ENCODE measurements at places on chromosomes 11 and 22. TPM values are rescaled to one million over a fixed set of nuclear protein-coding genes. Genes with fewer than 3 reads are reported as not detected.

LMNTD2 gene
- polyA plus RNA-seq: 24.2 TPM

MRGPRF gene
- polyA plus RNA-seq: 4.0 TPM

KRTAP5-10 gene
- polyA plus RNA-seq: 0.53 TPM

SLC17A6 gene
- 4.0 TPM for polyA plus RNA-seq

PNPLA3 gene
- polyA plus RNA-seq: 0.19 TPM

SLC22A9 gene
- 0.26 TPM for polyA plus RNA-seq

KCNJ11 gene
- 9.9 TPM for polyA plus RNA-seq

MRGPRE gene
- 0.33 TPM for polyA plus RNA-seq

PYGM gene
- polyA plus RNA-seq: 1.2 TPM

GAS2L1 gene
- 11.7 TPM for polyA plus RNA-seq

F2 gene
- 0.19 TPM for polyA plus RNA-seq

- no peaks in the 10 kb centered on the region for H3K4me1 ChIP-seq
- H3K27ac ChIP-seq: no peak overlapping the region
- H3K4me3 ChIP-seq: no peak overlapping the region
- no peaks in the 10 kb centered on the region for H3K36me3 ChIP-seq
- no peak for DNase-seq
Observed at GRCh38 chr22:26394777-26395176, 34.3 kb upstream of the ASPHD2 start.

DNA sequence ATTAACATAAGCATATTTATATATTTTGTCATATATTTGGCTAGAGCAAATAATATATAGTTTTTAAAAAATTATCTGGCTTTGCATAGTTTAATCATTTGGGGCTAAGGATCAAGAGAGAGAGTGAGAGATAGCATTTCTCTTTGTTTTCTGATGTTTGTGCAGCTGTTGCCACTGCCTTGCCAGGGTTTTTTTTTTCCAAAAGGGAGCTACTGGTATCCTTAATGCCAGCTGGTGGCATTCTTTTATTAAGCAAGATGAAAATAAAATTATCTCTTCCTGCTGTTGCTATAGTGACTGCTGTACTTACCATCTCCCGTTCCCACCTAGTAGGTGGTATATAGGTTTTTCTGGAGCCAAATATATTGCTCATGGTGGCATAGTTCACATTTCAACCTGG, 793.3 kb upstream of the ARHGAP42 start:
- no peaks in the 10 kb centered on the region for H3K4me1 ChIP-seq
- H3K27ac ChIP-seq: no peak overlapping the region
- DNase-seq: no peak
- no peaks in the 10 kb centered on the region for H3K36me3 ChIP-seq

GRCh38 chr11:132349811-132350733, 979.7 kb downstream of the NTM start:
- H3K27me3 ChIP-seq: no peaks in the 10 kb centered on the region
- H3K4me3 ChIP-seq: no peak overlapping the region
- H3K27ac ChIP-seq: no peak overlapping the region
- no peaks in the 10 kb centered on the region for H3K36me3 ChIP-seq

DNA sequence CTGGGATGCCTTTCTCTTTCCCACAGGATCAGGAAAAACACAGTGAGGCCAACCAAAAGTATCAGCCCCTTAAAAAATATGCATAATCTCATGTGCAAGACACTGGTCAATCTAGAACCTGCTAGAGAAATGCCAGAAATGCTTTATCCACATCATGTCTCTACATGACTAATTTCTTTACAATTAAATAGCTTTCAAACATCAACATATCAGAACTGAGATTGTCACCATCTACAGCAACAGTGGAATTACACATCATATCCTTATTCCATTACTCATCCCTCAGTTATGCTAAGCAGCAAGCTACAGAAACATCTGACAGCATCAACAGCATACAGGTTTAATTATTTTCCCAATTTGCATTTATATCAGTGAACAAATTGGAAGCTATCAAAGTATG, 78.8 kb downstream of the DDIAS start:
- H3K27me3 ChIP-seq: no peaks in the 10 kb centered on the region
- H3K36me3 ChIP-seq: no peaks in the 10 kb centered on the region
- H3K4me3 ChIP-seq: no peak overlapping the region
- H3K27ac ChIP-seq: no peak overlapping the region

- no peak overlapping the region for H3K27ac ChIP-seq
- H3K4me3 ChIP-seq: no peak overlapping the region
- no peaks in the 10 kb centered on the region for H3K27me3 ChIP-seq
- DNase-seq: no peak
Observed at GRCh38 chr11:92897487-92897886, 72.0 kb upstream of the MTNR1B start.

DNA sequence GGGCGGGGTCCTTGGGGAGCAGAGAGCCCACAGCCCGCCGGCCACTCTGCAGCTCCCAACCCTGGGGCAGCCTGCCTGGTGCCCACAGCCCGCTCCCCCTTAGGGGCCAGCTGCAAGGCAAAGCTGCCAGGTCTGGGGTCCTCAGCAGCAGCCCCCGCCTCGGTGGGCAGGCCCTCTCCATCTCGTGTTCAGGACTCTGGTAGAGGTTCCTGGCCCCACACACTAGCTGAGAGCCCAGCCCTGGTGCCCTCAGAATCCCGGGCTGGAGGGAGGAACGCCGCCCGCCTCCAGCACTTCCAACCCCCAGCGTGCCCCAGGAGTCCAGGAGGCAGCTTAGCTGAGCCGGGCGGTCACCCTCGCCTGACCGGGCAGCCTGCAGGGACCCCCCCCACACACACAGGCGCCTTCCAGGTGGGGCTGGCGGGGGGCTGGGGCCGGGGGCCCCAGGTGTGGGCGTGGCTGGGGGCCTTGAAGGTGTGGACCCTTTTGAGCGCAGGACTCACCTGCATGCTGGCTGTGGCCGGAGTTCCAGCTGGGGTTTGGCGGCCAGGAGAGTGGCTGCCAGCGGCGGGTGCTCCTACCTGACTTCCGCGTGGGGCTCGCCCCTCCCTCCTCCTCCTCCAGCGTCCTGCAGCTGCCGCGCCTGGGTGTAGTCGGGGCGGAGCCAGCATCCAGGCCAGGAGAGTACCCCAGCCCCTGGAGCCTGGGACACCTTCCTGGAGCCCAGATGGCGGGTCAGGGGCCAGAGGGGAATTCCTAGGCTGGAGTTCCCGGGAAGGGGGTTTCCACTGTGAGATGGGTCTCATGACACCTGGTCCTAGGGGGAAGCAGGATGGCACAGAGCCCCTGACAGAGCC, at the start of gene ANO9:
Gene ANO9, minus strand, starts transcription at position 594 of the 857 bp plus-strand sequence. Its CDS starts 85 bp downstream, at position 509.
- no peak within 1 kb of the TSS for H3K27ac ChIP-seq
- peak within 1 kb of the TSS; percentile 42 for H3K4me3 ChIP-seq
- H3K27me3 ChIP-seq: no peaks in the 10 kb centered on the region
- H3K4me1 ChIP-seq: no peaks in the 10 kb centered on the region
- H3K36me3 ChIP-seq: no peaks in the 10 kb centered on the region

GRCh38 chr11:43992834-43993637, 50.6 kb downstream of the C11orf96 start:
- H3K4me1 ChIP-seq: no peaks in the 10 kb centered on the region
- no peaks in the 10 kb centered on the region for H3K36me3 ChIP-seq
- no peak overlapping the region for H3K27ac ChIP-seq
- H3K27me3 ChIP-seq: no peaks in the 10 kb centered on the region
- H3K4me3 ChIP-seq: no peak overlapping the region
- DNase-seq: no peak

- DNase-seq: no peak
- H3K36me3 ChIP-seq: no peaks in the 10 kb centered on the region
- H3K4me1 ChIP-seq: no peaks in the 10 kb centered on the region
Observed at GRCh38 chr11:123206791-123207434, 11.9 kb upstream of the CLMP start.

DNA sequence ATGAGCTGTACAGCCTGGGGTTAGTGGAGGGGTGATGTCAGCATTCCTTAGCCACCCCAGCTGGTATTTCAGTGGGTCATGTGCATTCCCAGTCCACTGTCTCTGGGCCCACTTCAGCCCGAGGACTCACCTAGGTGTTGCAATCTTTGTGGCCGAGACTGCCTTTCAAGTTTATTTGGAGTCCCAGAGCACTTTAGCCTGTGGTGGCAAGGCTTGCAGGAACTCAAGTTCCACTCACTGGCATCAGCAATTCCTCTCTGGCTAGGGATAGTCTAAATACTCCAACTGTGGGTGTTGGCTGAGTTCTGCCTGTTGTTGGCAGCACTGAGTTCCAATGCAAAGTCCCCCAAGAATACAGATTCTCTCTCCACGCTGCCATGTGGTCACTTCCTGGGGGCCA, 191.6 kb upstream of the PGR start:
- no peak overlapping the region for H3K4me3 ChIP-seq
- no peak for DNase-seq
- no peak overlapping the region for H3K27ac ChIP-seq

GRCh38 chr11:19827399-19828135, 114.9 kb downstream of the NAV2 start:
- no peak overlapping the region for H3K27ac ChIP-seq
- no peaks in the 10 kb centered on the region for H3K27me3 ChIP-seq
- no peak overlapping the region for H3K4me3 ChIP-seq
- no peak for DNase-seq
- peaks cover 2% of the 10 kb centered on the region for H3K4me1 ChIP-seq

- H3K4me3 ChIP-seq: no peak overlapping the region
- H3K4me1 ChIP-seq: no peaks in the 10 kb centered on the region
- H3K36me3 ChIP-seq: no peaks in the 10 kb centered on the region
- DNase-seq: no peak
- no peaks in the 10 kb centered on the region for H3K27me3 ChIP-seq
Observed at GRCh38 chr11:134905928-134906327, 493.9 kb upstream of the B3GAT1 start.

DNA sequence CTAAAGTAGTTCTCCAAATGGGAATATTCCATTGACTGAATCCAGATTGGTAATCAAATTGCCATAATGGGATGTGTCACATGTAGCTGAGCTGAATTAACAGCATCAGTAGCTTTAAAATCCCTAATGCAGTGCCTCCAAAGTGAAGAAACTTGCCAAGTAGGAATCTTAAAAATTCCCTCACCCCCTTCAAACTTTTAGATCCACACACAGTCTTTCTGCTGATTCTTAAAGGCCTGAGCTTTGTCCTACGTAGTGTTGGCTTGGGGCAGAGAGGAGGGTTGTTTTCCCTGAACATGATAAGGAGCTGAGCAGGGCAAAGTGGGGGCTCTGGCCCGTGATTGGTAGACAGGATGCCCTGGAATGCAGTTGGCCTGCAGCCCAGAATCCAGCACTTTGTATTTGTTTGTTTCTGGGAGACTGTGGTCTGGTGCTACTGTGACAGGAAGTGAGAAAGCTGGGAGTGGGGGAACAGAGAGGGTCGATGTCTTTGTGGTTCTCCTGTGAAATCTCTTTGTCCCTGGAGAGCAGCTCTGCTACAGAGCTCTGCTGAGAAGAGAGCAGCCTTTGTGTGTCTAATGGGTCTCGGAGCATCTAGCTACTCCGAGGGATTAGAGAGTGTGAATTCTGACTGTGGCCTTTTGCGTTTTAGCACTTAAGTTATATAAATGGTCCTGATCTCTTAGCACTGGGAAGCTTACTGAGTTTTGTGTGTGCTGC, 16.9 kb downstream of the CTNND1 start:
- peaks cover 96% of the 10 kb centered on the region for H3K4me1 ChIP-seq
- DNase-seq: peak; percentile 89
- peak overlapping the region; percentile 8 for H3K4me3 ChIP-seq
- H3K36me3 ChIP-seq: no peaks in the 10 kb centered on the region
- no peaks in the 10 kb centered on the region for H3K27me3 ChIP-seq
- H3K27ac ChIP-seq: peak overlapping the region; percentile 83

DNA sequence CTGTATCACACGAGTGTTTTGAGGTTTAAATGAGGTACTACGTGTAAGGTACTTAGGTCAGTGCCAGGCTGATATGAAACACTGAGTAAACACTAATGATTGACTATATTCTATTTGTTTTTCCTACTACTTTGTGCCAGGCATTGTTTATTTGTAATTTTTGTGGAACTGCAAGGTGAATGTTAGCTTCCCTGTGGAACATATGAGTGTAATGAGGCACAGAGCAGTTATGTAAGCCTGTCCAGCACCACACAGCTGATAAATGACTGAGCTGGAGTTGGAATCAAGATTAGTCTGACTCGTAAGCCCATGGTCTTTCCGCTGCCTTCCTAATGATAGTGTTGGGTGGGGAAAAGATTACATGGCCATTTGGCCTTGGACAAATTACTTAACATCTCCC, 5.9 kb downstream of the SLC37A2 start:
- H3K36me3 ChIP-seq: no peaks in the 10 kb centered on the region
- DNase-seq: no peak
- H3K27me3 ChIP-seq: no peaks in the 10 kb centered on the region

DNA sequence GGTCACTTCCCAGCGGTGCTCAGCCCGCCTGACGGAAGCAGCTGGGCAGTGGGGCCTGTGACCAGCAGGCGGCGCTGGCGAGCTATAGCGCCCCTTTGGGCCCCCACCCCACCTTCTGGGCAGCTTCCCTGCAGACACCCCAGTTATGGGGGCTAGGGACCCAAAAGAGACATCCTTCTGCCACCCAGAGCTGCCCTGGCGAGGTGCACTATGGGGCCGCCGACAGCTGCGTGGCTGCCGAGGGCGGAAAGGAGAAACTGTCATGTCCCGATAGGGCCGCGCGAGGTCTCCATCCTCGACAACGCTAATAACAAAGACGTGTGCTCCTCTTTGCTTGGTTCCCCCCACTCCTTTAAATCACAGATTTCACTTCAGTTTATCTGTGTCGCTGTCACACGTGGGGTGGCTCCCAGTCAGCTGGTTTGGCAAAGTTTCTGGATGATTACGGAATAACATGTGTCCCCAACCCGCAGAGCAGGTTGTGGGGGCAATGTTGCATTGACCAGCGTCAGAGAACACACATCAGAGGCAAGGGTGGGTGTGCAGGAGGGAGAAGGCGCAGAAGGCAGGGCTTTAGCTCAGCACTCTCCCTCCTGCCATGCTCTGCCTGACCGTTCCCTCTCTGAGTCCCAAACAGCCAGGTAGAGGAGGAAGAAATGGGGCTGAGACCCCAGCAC, 673 bp upstream of the MYO7A start:
- no peaks in the 10 kb centered on the region for H3K4me1 ChIP-seq
- no peak overlapping the region for H3K27ac ChIP-seq
- H3K27me3 ChIP-seq: no peaks in the 10 kb centered on the region

DNA sequence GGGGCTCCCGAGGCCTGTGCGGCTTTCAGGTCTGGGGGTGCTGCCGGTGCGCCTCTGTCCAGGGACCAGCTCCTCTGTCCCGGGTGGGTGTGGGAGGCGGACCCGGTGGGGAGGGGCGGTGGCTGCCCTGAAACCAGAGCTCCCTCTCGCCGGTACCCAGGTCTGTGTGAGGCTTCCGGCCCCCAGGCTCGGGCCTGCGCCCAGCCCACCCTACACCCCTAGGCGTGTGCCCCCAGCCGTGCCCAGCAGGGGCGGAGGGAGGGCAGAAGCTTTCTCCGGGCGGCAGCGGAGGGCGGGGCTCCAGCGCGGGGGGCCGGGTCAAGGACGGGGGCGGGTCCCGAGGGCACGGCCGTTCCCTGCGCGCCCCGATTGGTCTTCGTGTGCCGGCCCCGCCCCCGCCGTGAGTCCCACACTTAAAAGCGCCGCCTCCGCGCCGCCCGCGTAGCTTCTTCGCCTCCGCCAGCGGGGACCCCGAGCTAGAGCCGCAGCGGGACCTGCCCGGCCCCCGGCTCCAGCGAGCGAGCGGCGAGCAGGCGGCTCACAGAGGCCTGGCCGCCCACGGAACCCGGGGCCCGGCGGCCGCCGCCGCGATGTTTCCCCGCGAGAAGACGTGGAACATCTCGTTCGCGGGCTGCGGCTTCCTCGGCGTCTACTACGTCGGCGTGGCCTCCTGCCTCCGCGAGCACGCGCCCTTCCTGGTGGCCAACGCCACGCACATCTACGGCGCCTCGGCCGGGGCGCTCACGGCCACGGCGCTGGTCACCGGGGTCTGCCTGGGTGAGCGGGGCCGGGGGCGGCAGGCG, 616 bp downstream of the PNPLA2 start:
- peak overlapping the region; percentile 97 for H3K4me3 ChIP-seq
- peak overlapping the region; percentile 97 for H3K27ac ChIP-seq
- H3K36me3 ChIP-seq: peaks cover 6% of the 10 kb centered on the region
- DNase-seq: peak; percentile 93
